ENCODE measurements at places on chromosomes 2 and 18. TPM values are rescaled to one million over a fixed set of nuclear protein-coding genes. Genes with fewer than 3 reads are reported as not detected.

The C2orf66 gene
- total RNA-seq: 0.26 TPM

The ACVR1C gene
- 44.9 TPM for total RNA-seq

DNA sequence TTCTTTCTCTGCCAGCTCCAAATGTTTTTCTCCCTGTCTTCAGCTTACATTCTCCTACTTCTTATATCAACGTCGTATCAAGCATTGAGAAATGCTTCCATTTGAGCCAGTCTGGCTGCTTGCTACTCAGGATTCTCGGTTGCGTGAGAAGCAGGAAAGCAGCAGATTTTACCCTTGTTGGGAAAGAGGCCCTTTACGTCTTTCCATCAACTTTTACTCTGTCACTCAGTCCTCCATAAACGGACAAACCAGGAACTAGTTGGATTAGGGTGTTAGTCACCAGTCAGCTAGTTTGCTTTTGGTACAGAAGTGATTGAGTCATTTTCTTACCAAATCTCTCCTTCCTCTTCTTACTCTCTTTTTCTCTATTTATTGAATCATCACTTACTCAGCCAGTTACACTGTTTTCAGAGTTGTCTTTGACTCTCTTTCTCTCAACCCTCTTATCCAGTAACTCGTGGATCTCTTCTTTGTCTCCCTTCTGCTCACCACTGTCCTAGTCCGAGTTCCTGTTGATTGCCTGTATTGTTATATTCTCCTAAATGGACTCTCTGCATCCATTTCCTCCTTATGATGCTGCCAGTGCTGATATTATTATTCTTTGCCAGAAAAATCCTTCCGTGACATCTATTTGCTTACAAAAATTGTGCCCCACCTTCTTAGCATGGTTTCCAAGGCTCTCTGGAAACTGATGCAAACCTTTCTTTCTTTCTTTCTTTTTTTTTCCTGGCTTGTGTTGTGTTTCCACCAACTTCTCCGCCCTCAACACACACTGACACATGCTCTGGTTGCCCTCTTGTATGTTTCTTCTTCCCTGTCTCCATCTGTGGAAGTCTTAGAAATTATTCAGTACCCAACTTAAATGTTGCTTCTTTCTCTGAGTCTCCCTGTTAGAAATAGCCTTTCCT, 61.5 kb downstream of the VRK2 start:
- no peak for DNase-seq

- no peak for DNase-seq
Observed at GRCh38 chr18:10971717-10972116, 177.7 kb downstream of the PIEZO2 start.

Data from mesenteric fat pad (tissue), 1 donor.